ENCODE measurements at places on chromosomes 5 and 9. TPM values are rescaled to one million over a fixed set of nuclear protein-coding genes. Genes with fewer than 3 reads are reported as not detected.
A peak's percentile ranks its signal among the peaks of the same experiment; 100 is the strongest.

GRCh38 chr5:40955313-40955712, 46.0 kb downstream of the C7 start:
- H3K27ac ChIP-seq: no peak overlapping the region
- no peak for DNase-seq
- no peak overlapping the region for H3K4me3 ChIP-seq
- H3K27me3 ChIP-seq: no peaks in the 10 kb centered on the region
- H3K4me1 ChIP-seq: no peaks in the 10 kb centered on the region
- H3K36me3 ChIP-seq: no peaks in the 10 kb centered on the region

GRCh38 chr5:52897238-52897614, 91.9 kb upstream of the ITGA2 start:
- peaks cover under 1% of the 10 kb centered on the region for H3K4me1 ChIP-seq
- DNase-seq: no peak
- no peaks in the 10 kb centered on the region for H3K27me3 ChIP-seq
- no peak overlapping the region for H3K27ac ChIP-seq
- no peak overlapping the region for H3K4me3 ChIP-seq

DNA sequence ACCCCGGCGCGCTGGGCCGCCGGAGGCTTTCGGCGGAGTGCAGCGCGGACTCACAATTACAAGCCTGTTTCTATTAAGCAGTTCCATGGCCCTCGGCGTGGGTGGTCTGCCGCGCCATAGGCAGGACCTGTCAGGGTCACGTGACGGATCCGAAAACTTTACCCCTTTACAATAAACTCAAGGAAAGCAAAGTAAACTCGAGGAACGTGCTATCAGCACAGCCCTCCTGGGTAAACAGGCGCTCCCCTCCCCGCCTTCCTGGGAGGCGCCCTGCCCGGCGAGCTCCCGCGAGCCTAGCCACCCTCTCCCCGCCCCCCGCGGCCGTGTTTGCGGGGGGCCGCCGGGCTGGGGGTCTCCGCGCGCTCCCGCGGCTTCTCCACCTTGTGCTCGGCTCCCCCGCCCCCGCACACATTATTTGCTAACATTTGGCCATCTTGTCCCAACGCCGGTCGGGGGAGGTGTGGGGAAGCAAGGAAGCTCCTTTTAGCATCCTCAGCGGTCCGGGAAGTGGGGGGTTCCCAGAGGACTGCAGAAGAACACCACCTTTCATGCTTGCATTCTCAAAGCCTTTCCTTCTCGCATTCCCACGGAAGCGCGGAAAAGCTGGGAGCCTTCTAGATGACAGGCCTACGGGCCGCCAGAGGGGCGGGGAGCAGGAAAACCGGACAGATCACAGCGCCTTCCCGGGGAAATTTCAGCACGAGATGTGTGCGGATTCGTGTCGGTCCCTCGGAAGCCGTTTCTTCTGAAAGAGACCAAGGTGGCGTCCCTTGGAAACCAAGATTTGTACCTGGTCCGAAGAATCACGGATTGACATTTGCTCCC, at the start of gene PTCH1:
TSS of gene PTCH1 (minus strand) at position 238 of the 825 bp plus-strand sequence.
- peaks cover 2% of the 10 kb centered on the region for H3K27me3 ChIP-seq
- peak within 1 kb of the TSS; percentile 80 for H3K4me3 ChIP-seq
- no peak for DNase-seq
- no peak within 1 kb of the TSS for H3K27ac ChIP-seq

DNA sequence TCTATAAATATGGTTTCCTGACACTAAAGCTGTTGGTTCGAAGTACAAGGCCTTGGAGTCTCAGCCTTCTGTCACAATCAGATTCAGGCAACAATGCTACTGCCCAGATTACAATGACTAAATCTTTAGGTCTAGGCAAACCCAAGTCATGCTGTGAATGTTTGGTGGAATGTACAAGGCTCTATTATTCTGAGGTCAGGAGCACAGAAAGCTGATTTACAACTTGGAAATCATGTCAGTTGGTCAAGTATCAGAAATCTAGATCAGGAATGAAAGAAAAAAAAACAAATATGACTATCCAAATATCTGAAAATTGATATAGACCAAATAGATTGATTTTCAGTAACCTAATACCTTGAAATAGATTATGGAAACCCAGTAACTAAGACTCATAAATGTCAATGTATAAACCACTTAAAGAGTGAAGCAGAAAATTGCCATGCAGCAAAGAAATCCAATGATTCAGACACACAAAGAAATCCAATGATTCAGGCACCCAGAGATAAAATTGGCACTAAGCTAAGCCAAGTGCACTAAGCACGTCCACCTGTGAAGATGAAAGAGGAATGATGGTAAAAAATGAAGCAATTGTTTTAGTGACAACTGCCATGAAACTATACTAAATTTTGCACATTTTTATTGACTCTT, 588.0 kb upstream of the TUSC1 start:
- H3K4me1 ChIP-seq: peaks cover 26% of the 10 kb centered on the region
- H3K36me3 ChIP-seq: no peaks in the 10 kb centered on the region
- no peak overlapping the region for H3K27ac ChIP-seq
- no peak for DNase-seq
- H3K27me3 ChIP-seq: no peaks in the 10 kb centered on the region
- no peak overlapping the region for H3K4me3 ChIP-seq

- H3K4me3 ChIP-seq: no peak overlapping the region
- H3K27ac ChIP-seq: no peak overlapping the region
- H3K36me3 ChIP-seq: no peaks in the 10 kb centered on the region
- H3K27me3 ChIP-seq: peaks cover 45% of the 10 kb centered on the region
- DNase-seq: no peak
Observed at GRCh38 chr5:63961598-63962161, 565 bp downstream of the HTR1A start.

GRCh38 chr5:40746703-40747102, 9.1 kb downstream of the TTC33 start:
- no peak for DNase-seq
- no peak overlapping the region for H3K27ac ChIP-seq
- H3K36me3 ChIP-seq: peaks cover under 1% of the 10 kb centered on the region
- no peaks in the 10 kb centered on the region for H3K4me1 ChIP-seq
- no peaks in the 10 kb centered on the region for H3K27me3 ChIP-seq

GRCh38 chr9:104961701-104962359, 33.9 kb upstream of the ABCA1 start:
- peaks cover 22% of the 10 kb centered on the region for H3K4me1 ChIP-seq
- H3K27me3 ChIP-seq: no peaks in the 10 kb centered on the region
- peak overlapping the region; percentile 73 for H3K27ac ChIP-seq
- H3K36me3 ChIP-seq: no peaks in the 10 kb centered on the region

LCN1 gene
- not detected for polyA plus RNA-seq

GRCh38 chr5:72531496-72532190, 24.4 kb upstream of the ZNF366 start:
- H3K4me3 ChIP-seq: no peak overlapping the region
- no peaks in the 10 kb centered on the region for H3K27me3 ChIP-seq
- H3K4me1 ChIP-seq: no peaks in the 10 kb centered on the region
- no peak for DNase-seq

EGFL7 gene
- polyA plus RNA-seq: 6.2 TPM

DNA sequence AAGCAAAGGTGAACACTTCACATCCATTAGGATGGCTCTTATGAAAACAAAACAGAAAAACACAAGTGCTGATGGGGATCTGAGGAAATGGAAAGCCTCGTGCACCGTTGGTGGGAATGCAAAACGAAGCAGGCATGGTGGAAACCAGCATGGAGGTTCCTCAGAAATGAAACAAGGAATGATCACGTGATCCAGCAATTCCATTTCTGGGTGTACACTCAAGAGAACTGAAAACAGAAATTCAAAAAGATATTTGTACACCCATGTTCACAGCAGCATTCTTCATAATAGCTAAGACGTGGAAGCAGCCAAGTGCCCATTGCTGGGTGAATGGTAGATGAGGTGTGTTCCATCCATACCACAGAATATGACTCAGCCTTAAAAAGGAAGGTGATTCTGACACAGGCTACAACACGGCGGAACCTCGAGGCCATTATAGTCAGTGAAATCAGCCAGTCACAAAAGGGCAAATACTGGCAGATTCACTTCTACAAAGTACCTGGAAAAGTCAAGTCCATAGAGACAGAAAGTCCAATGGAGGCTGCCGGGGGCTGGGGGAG, 87.2 kb upstream of the RAPGEF1 start:
- no peak overlapping the region for H3K27ac ChIP-seq
- H3K4me1 ChIP-seq: peaks cover 6% of the 10 kb centered on the region
- DNase-seq: peak; percentile 25

DNA sequence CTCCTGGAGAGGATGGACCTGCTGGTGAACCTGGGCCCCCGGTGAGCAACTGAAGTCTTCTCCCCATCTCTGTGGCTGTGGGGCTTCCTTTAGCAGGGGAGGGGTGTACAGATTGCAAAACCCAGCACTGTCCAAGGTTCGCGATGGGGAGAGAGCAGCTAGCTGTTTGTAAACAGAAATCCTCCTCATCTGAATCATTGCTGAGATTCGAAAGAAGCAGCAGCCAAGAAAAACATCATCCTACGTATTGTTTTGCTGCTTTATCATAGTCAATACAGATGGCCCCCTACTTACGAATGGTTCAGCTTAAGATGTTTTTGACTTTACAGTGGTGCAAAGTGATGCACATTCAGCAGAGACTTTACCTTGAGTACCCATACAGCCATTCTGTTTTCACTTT, 80.0 kb upstream of the TGFBR1 start:
- H3K4me1 ChIP-seq: peaks cover 7% of the 10 kb centered on the region
- DNase-seq: no peak
- no peak overlapping the region for H3K27ac ChIP-seq
- H3K27me3 ChIP-seq: peaks cover 2% of the 10 kb centered on the region
- H3K4me3 ChIP-seq: no peak overlapping the region
